RWPE2 (cell line): ENCODE measurements at places on chromosomes 7 and 10.
A peak's percentile ranks its signal among the peaks of the same experiment; 100 is the strongest.

GRCh38 chr7:23712368-23713284, 2.6 kb downstream of the STK31 start:
- no peak for DNase-seq

- DNase-seq: no peak
These were observed 382.9 kb downstream of the TFEC start for GRCh38 chr7:115647712-115648111.

GRCh38 chr7:15130666-15131541, 228.4 kb upstream of the DGKB start:
- DNase-seq: no peak

- no peak for DNase-seq
These were observed 40.8 kb downstream of the EPDR1 start for GRCh38 chr7:37961251-37961650.

DNA sequence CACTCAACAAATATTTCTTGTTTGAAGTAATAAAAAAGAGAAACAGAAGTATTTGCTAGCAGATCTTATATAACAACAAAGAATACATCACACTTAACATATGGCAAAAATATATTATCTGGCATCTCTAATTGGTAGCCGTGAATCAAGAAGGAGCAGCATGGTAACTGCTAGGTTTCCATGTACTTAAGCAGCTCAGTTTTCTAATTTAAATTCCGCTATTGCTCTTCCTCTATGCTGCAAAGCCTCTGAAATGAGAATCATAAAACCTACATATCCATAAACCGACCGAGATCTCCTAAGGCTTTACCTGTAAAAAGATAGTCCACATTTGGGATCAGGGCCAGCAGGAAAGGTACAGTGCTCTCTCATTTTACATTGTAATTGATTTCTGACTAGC, 76.6 kb upstream of the PTPRZ1 start:
- DNase-seq: no peak

GRCh38 chr10:116741391-116742351, 695 bp downstream of the HSPA12A start:
- no peak for DNase-seq

- no peak for DNase-seq
These were observed 51.4 kb upstream of the SLC29A3 start for GRCh38 chr10:71267508-71268240.

DNA sequence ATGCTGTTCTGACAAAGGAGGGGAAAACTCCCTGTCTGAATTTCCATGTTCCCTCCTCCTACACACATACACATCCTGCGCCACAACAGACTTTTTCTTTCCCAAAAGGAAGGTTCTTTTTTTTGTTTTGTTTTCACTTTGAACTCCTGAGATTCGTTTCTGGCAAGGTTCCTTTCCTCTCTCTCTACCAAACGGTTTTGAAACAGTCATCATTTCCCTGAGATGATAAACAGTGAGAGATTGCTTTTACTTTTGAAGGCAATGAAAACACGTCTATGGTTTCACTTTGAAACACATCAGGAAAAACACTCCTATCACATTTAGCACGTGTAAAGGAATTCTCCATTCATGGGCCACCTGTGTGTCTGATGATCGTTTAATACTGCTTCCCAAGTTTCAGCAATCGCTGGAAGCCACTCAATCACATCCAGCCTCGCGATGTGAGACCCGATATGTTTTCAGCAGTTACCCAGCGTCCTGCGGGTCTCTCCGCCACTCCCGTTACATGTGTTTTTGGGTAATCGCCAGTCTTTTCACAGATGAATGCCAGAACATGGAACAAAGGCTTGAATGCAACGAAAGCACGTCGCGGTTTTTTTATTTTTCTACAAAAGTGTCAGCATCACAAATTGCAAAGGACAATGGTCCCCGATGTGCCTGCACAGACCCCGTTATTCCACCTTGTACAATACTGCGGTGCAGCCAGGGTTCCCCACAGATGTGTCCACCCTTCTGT, 62.8 kb upstream of the CUX1 start:
- no peak for DNase-seq

GRCh38 chr7:27387864-27388263, 145.3 kb downstream of the EVX1 start:
- no peak for DNase-seq

- no peak for DNase-seq
These were observed 23.1 kb downstream of the NRBF2 start for GRCh38 chr10:63156236-63156635.

GRCh38 chr10:35464825-35465456, 128.6 kb downstream of the CCNY start:
- DNase-seq: no peak

DNA sequence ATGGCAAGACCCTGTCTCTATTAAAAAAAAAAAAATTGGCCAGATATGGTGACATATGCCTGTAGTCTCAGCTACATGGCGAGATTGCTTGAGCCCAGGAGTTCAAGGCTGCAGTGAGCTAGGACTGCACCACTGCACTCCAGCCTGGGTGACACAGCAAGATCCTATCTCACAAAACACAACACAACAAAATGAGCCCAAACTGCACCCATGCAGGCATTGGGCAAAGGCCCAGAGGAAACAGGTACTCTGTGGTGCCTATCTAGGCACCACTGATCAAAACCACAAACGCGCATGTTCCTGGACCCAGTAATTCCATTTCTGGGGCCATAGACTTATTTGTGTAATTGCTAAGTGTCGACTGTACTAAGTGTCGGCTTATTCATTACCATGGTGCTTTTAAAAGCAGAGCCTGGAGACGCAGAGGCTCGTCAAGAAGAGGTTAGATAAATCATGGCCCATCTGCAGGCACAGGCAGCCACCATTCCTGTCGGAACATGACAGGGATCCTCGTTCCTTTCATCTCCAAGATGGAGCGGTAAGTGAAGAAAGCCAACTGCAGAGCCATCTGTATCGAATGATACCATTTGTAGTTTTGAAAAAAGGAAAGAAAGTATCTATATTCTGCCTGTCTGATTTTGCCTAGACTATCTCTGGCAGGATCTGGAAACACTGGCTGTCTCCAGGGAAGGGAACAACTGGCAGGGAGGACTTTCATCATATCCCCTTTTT, 160.4 kb upstream of the RHEB start:
- no peak for DNase-seq

- DNase-seq: no peak
These were observed 48.7 kb downstream of the SP8 start for GRCh38 chr7:20737840-20738448.

DNA sequence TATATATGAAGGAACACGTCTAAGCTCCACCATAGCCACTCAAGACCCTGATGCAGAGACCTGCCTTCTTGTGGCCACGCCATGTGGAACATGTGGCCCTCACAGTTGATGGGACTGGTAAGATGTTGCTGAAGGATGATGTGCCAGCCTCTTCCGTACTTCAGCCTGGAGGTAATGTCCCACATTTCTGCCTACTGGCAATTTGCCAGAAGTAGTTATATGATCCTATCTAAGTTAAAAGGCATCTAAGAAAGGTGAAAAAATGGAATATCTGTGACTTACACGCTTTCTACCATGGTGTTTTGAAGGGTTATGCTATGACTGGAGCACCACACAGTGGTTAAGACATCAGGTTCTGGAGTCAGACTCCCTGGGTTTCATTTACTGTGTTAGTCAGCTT, 948.7 kb upstream of the GHITM start:
- no peak for DNase-seq

DNA sequence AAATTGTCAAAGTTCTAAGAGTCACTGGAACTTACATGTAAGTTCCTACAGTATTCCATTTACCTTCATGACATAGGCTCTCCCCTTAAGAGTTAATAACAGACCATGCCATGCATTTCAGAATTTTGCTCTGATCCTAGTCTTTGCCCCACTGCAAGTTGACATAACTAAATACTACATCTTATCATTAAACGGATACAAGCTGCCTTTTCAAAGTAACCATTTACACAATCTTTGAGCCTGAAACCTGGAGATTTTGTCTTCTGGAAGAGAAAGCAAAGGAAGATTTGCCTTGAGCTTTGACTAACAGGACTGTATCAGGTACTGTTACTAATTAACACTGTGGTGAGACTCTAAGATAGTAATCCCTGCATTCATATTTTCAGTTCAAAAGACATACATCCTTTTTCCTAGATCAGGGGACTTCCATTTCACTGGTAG, 9.3 kb upstream of the AKR1D1 start:
- DNase-seq: no peak

DNA sequence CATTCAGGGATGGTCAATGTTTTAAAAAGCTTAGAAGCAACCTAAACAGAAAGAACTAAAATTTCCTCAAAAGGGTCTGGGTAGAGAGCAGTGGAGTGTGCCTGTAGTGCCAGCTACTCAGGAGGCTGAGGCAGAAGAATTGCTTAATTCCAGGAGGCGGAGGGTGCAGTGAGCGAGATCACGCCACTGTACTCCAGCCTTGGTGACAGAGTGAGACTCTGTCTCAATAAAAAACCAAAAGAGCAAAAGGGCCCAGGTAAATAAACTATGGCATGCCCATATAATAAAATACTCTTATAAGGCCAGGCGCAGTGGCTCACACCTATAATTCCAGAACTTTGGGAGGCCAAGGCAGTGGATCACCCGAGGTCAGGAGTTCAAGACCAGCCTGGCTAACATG, 93.0 kb downstream of the DNMBP start:
- DNase-seq: no peak

DNA sequence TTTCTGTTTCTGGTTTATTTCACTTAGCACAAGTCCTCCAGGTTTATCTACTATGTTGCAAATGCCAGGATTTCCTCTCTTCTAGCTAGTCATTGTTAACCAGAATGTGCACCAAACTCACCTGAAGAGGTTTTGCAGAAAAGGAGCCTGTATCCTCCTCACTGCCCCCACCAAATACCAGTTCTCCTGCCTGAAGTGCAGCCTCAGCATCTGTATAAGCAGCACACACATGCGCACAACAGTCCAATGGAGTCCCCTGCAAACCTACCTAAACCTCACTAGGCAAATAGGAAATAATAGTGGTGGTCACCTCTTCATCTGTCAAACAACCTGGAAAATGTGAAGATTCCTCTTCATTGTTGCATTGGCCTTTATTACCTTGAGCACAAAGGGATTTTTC, 237.8 kb downstream of the PAXIP1 start:
- no peak for DNase-seq

DNA sequence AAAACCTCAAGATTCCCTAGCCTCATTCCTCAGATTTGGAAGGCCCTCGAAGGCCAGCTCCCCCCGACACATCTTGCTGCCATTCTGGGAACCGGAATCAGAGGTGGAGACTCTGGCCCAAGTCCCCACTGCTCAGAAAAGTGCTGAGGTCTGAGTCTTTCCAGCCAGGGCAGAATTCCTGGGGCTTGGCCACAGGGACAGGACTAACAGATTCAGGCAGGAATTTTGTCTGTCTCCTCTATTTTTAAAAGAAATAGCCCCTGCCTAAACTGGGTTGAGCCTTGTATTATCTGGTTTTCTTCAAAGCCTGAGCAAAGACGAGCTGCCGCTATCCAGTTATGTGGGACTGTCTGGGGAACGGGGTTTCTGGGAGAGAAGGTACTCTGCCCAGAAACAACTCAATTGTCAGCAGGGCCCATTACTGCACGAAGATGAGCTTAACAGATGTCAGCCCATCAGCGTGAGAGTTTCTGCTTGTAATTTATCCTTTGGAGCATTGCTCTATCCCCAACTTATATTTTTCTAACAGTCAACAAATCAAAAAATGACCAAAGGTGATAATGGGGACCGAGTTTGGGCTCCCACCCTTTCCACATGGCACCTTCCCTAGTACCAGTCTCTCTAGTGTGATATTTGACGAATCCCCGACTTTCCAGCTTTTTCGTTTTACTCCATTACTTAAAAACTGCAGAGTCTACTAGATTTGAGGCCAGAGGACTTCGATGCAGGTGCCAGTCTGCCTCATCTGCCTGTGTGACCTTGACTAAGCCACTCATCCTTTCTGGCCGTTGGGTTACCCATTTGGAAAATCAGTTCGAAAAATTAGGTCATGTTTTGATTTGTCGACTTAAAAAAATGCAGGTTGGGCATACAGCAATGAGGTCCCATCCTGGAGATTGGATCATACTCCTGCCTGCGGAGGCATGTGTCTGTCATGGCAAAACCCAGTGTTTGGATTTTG, 110.9 kb downstream of the WDR11 start:
- no peak for DNase-seq

DNA sequence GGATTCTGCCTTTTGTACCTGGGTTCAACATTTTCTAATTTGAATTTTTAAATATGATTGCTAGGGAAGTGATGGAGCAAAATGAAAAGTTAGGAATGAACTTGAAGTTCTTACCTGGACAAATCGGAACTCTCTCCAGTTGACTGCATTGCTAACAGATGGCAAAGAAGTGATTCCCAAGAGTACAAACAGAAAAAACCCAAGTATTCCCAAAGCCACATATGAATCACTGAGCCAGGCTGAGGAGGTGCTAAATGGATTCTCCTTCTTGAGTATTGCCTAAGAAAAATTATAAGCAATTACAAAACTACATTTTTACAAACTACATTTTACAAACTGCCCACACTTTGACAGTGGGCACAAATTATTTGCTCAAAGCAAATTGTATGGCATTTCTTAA, 25.9 kb downstream of the STEAP4 start:
- no peak for DNase-seq

- DNase-seq: no peak
These were observed 84.1 kb downstream of the CPXM2 start for GRCh38 chr10:123807444-123808035.

DNA sequence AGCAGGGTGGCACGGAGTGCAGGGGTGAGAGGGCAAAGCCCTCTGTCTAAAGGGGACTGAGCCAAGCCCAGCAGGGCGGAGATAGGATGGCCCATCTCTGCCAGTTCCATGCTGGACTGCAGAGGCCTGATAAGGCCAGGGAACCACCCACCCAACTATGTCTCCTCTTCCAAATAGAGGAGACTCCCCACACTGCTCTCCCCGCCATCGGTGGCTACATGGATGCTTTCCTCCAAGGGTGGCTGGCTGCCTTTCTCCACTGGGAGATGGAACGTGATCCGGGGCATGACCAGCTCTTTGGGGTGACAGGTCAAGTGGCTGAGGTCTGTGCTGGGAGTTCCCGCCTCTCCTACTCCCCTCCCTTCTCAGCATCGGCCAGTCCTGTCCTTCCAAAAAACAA, 58.1 kb upstream of the MXI1 start:
- DNase-seq: no peak

- DNase-seq: no peak
These were observed 298.1 kb downstream of the TCERG1L start for GRCh38 chr10:131013281-131013912.

GRCh38 chr10:99661377-99661763, 2.1 kb downstream of the ENTPD7 start:
- peak; percentile 82 for DNase-seq

DNA sequence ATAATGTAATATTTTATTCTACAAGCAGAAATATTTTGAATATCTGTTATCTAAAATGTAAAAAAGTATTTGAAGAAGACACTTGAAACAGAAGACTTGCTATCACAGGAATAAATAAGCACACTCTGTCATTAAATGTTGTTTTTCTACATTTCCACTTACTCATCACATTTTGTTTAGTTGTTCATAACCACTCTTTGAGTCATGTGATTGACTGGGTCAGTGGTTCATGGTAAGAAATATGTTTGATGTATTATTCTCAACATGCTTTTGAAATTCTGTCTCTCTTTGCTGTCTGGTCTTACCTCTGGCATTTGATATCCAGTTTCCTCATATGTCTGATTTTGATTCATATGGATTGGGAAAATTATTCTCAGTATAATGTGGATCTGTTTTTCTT, 171.8 kb downstream of the SUGCT start:
- DNase-seq: no peak

- no peak for DNase-seq
These were observed 34.6 kb downstream of the TLX1 start for GRCh38 chr10:101165736-101166135.
